ENCODE measurements at places on chromosomes 3 and 15. TPM values are rescaled to one million over a fixed set of nuclear protein-coding genes. Genes with fewer than 3 reads are reported as not detected.

DNA sequence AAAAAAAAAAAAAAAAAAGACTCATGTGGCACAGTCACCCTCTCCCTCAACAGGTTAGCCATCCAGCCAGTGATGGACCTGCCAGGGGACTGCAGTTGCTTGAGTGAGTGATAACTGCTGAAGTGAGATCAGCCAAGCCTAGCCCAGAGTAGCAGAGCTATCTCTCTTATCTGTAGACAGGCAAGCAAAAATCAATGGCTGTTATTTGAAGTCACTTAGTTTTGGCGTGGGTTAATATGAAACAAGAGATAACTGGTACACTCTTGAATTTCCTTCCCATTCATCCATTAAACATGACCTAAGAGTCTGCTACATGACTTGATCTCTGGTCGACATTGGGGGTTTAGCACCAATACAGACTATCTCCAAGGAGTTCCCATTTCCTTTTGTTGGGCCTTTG, 51.2 kb upstream of the TNIK start:
- peaks cover 8% of the 10 kb centered on the region for H3K27me3 ChIP-seq
- no peaks in the 10 kb centered on the region for H3K4me1 ChIP-seq
- H3K36me3 ChIP-seq, result no peaks in the 10 kb centered on the region
- DNase-seq, result no peak
- no peak overlapping the region for H3K27ac ChIP-seq
- H3K4me3 ChIP-seq, result no peak overlapping the region

DNA sequence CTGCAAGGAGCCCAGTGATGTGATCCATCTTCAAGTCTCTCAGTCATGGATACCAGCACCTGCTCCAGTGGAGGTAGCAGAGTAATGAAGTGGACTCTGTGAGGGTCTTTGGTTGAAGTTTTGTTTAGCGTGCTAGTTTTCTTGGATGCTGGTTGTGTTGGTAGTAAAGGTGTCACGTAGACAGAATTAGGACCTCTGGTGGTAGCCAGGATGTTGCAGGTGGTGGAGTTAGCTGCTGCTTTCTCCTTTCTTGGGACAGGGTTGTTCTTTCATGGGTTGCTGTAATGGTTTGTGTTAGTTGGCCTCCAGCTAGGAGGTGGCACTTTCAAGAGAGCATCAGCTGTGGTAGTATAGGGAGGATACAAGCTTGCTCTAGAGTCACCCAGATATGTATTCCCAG, 125.2 kb downstream of the ANXA2 start:
- H3K4me3 ChIP-seq, result no peak overlapping the region
- no peaks in the 10 kb centered on the region for H3K4me1 ChIP-seq
- no peaks in the 10 kb centered on the region for H3K36me3 ChIP-seq
- no peak overlapping the region for H3K27ac ChIP-seq

DNA sequence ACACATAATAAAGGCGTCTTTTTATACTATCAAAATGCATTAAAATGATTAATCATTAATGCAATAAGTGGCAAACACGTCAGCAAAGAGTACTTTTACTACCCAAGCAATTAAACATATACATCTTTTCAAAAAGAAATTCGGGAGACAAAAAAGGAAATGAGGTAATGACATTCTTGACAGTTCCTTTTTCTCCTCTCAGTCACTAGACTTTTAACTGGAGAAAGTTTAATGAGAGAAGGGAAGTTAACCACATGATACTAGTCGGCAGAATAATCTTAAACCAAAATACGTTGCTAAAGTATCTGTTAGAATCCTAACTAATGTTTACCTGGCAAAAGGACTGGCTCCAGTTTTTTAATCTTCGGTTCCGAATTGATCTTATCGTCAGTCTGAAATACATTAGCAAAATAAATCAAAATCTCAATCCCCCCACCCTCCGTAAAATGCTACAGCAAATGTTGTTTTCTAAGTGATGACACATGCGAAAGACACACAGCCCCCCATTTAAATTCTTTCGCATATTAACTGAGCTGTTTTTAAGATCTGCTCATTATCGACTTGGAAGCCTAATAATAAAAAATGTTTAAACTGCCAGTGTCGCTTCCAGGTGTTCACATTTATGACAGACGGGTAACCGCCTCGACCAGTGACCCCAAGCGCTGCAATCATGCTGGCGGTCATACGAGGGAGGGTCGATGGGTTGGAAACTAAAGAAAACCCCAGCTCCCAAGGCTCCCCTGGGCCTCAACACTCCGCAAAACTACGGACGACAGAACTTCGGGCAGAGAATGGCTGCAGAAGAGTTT, 778 bp downstream of the MTMR10 start:
- peak overlapping the region; percentile 97 for H3K4me3 ChIP-seq
- H3K27me3 ChIP-seq, result no peaks in the 10 kb centered on the region
- no peak for DNase-seq
- peak overlapping the region; percentile 96 for H3K27ac ChIP-seq
- peaks cover 19% of the 10 kb centered on the region for H3K36me3 ChIP-seq
- H3K4me1 ChIP-seq, result peaks cover 22% of the 10 kb centered on the region

- peak overlapping the region; percentile 58 for H3K27ac ChIP-seq
- H3K4me3 ChIP-seq, result no peak overlapping the region
- H3K4me1 ChIP-seq, result peaks cover 4% of the 10 kb centered on the region
- H3K36me3 ChIP-seq, result no peaks in the 10 kb centered on the region
- no peak for DNase-seq
Observed at GRCh38 chr15:59587085-59587826, 24.3 kb upstream of the GCNT3 start.

- H3K4me1 ChIP-seq, result peaks cover 45% of the 10 kb centered on the region
- no peaks in the 10 kb centered on the region for H3K27me3 ChIP-seq
- DNase-seq, result no peak
- H3K27ac ChIP-seq, result no peak overlapping the region
- peaks cover under 1% of the 10 kb centered on the region for H3K36me3 ChIP-seq
Observed at GRCh38 chr3:172171396-172172075, 132.2 kb downstream of the FNDC3B start.

The STAC gene
- total RNA-seq, result 4.9 TPM

DNA sequence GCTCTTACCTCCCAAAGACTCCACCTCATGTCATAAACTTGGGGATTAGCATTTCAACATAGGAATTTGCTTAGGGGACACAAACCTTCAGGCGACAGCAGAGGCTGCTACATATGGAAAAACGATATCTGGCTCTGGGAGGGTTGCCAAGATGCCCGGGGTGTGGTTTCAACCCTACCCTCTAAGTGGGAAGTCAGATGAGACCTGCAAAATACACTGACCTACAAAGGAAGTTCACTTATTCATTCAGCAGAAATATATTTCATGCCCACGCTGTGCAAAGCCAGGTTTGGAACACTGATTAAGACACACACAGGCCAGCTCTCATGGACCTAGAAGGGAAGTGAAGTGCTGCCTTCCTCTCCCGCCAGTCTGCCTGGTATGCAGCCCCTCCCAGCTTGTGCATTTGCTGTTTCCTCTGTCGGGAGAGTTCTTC, 239.3 kb downstream of the FEZF2 start:
- no peak for DNase-seq
- no peak overlapping the region for H3K4me3 ChIP-seq

The FSTL1 gene
- total RNA-seq, result 383 TPM

DNA sequence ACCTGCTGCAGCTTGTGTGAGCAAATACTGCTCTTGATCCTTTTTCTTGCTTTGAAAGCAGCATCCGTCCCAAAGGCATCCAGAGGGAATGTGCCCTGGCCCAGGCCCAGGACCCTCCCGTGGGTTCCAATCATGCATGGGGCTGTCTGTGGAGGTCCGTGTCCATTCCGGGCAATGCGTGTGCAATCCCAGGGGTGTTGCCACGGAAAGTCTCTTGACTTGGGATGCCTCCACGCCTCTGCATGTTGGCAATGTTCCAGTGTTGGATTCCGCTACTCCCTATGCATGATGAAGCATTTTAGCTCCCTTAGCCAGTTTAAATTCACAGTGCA, 105.7 kb downstream of the SNRPN start:
- no peaks in the 10 kb centered on the region for H3K27me3 ChIP-seq
- H3K27ac ChIP-seq, result no peak overlapping the region
- H3K4me1 ChIP-seq, result no peaks in the 10 kb centered on the region
- H3K4me3 ChIP-seq, result no peak overlapping the region
- H3K36me3 ChIP-seq, result peaks cover 91% of the 10 kb centered on the region
- DNase-seq, result peak; percentile 42

The ARNT2 gene
- total RNA-seq, result 22.4 TPM

- H3K27ac ChIP-seq, result no peak overlapping the region
- H3K36me3 ChIP-seq, result peaks cover 3% of the 10 kb centered on the region
- H3K4me3 ChIP-seq, result no peak overlapping the region
- H3K4me1 ChIP-seq, result peaks cover 16% of the 10 kb centered on the region
- DNase-seq, result no peak
Observed at GRCh38 chr3:151386056-151386455, 1.5 kb upstream of the P2RY12 start.

GRCh38 chr15:49185473-49185872, 15.4 kb downstream of the GALK2 start:
- peaks cover 4% of the 10 kb centered on the region for H3K4me1 ChIP-seq
- no peaks in the 10 kb centered on the region for H3K27me3 ChIP-seq
- H3K27ac ChIP-seq, result no peak overlapping the region
- H3K4me3 ChIP-seq, result no peak overlapping the region
- DNase-seq, result no peak

- no peak for DNase-seq
- H3K27me3 ChIP-seq, result no peaks in the 10 kb centered on the region
- H3K36me3 ChIP-seq, result peaks cover under 1% of the 10 kb centered on the region
- peaks cover 39% of the 10 kb centered on the region for H3K4me1 ChIP-seq
Observed at GRCh38 chr3:14989943-14990779, 42.8 kb downstream of the NR2C2 start.

- DNase-seq, result peak; percentile 91
- peak overlapping the region; percentile 96 for H3K4me3 ChIP-seq
- peaks cover 13% of the 10 kb centered on the region for H3K27me3 ChIP-seq
Observed at GRCh38 chr3:156816794-156817645, 9.1 kb upstream of the LEKR1 start.

The TRIM42 gene
- total RNA-seq, result not detected

The TMCO5A gene
- total RNA-seq, result not detected

DNA sequence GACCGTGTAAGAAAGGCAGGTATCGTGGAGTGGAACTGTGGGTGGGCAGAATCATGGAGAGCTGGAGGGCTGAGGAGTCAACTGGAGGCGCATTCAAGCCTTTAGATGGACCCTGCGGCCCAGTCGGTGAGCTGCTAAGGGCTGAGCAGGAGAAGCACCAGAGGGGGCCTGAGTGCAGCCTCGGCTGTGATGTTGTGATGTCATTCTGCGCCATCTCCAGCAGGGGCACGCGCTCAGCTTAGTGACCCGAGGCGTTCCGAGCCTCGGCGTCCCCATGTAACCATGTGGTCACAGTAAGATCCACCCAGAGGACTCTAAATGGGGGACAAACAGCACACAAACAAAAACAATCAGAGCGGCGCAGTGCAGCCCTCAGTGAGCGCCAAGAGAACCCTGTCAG, 76.8 kb downstream of the VGLL4 start:
- H3K27me3 ChIP-seq, result no peaks in the 10 kb centered on the region
- no peak overlapping the region for H3K4me3 ChIP-seq
- H3K4me1 ChIP-seq, result peaks cover 20% of the 10 kb centered on the region
- DNase-seq, result no peak

GRCh38 chr3:15766406-15766805, 31.4 kb downstream of the ANKRD28 start:
- no peak overlapping the region for H3K4me3 ChIP-seq
- H3K4me1 ChIP-seq, result peaks cover 5% of the 10 kb centered on the region
- H3K36me3 ChIP-seq, result peaks cover 26% of the 10 kb centered on the region
- no peak overlapping the region for H3K27ac ChIP-seq

GRCh38 chr3:123089611-123090331, 22.9 kb downstream of the PDIA5 start:
- DNase-seq, result no peak
- H3K4me3 ChIP-seq, result no peak overlapping the region
- no peaks in the 10 kb centered on the region for H3K27me3 ChIP-seq

- no peaks in the 10 kb centered on the region for H3K36me3 ChIP-seq
- no peak overlapping the region for H3K27ac ChIP-seq
- DNase-seq, result no peak
- no peaks in the 10 kb centered on the region for H3K27me3 ChIP-seq
- H3K4me1 ChIP-seq, result peaks cover 8% of the 10 kb centered on the region
Observed at GRCh38 chr3:14241716-14242115, 63.1 kb downstream of the LSM3 start.

- H3K27ac ChIP-seq, result no peak overlapping the region
- H3K4me1 ChIP-seq, result no peaks in the 10 kb centered on the region
- no peak overlapping the region for H3K4me3 ChIP-seq
- H3K36me3 ChIP-seq, result peaks cover 24% of the 10 kb centered on the region
- H3K27me3 ChIP-seq, result no peaks in the 10 kb centered on the region
Observed at GRCh38 chr3:180947761-180948390, 35.4 kb downstream of the FXR1 start.

GRCh38 chr3:98434412-98434811, 28.6 kb upstream of the OR5K1 start:
- no peak overlapping the region for H3K4me3 ChIP-seq
- H3K36me3 ChIP-seq, result no peaks in the 10 kb centered on the region
- H3K27me3 ChIP-seq, result no peaks in the 10 kb centered on the region
- no peak overlapping the region for H3K27ac ChIP-seq

DNA sequence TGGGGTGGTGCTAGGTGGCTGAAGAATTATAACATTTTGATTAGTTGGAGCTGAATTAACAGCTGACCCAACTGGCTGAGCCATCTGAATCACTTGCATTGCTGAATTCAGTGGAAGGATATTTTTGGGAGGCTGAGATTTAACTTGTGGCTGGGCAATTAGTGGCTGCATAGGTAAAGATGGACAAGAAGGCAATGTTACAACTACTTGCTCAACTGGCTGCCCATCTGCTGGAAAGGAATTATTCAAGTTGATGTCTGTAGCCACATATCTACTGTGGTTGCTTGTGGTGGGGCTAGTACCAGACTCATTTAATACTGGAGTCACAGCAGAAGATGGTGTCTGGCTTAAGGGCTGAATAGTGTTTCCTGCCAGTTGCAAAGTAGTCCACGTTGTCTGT, 36.4 kb downstream of the USF3 start:
- peaks cover 30% of the 10 kb centered on the region for H3K4me1 ChIP-seq
- no peak for DNase-seq
- peaks cover 60% of the 10 kb centered on the region for H3K36me3 ChIP-seq
- H3K27ac ChIP-seq, result no peak overlapping the region
- no peak overlapping the region for H3K4me3 ChIP-seq
- H3K27me3 ChIP-seq, result no peaks in the 10 kb centered on the region

GRCh38 chr3:180183346-180183745, 146.6 kb upstream of the PEX5L start:
- no peaks in the 10 kb centered on the region for H3K36me3 ChIP-seq
- no peaks in the 10 kb centered on the region for H3K27me3 ChIP-seq
- H3K4me3 ChIP-seq, result no peak overlapping the region
- no peaks in the 10 kb centered on the region for H3K4me1 ChIP-seq
- H3K27ac ChIP-seq, result no peak overlapping the region
- no peak for DNase-seq

- H3K4me3 ChIP-seq, result peak overlapping the region; percentile 95
- peak overlapping the region; percentile 98 for H3K27ac ChIP-seq
- peaks cover 3% of the 10 kb centered on the region for H3K27me3 ChIP-seq
Observed at GRCh38 chr3:101676216-101676764, 642 bp downstream of the ZBTB11 start.

- no peak overlapping the region for H3K4me3 ChIP-seq
- H3K36me3 ChIP-seq, result no peaks in the 10 kb centered on the region
- DNase-seq, result no peak
- no peak overlapping the region for H3K27ac ChIP-seq
- H3K4me1 ChIP-seq, result peaks cover 20% of the 10 kb centered on the region
Observed at GRCh38 chr15:33698126-33698525, 270.2 kb upstream of the CHRM5 start.
